SJSA1 (cell line): ENCODE measurements at places on chromosomes 6 and 20. TPM values are rescaled to one million over a fixed set of nuclear protein-coding genes. Genes with fewer than 3 reads are reported as not detected.

GRCh38 chr6:5286780-5287179 lies 25.5 kb downstream of the FARS2 start:
- no peak for DNase-seq

DNA sequence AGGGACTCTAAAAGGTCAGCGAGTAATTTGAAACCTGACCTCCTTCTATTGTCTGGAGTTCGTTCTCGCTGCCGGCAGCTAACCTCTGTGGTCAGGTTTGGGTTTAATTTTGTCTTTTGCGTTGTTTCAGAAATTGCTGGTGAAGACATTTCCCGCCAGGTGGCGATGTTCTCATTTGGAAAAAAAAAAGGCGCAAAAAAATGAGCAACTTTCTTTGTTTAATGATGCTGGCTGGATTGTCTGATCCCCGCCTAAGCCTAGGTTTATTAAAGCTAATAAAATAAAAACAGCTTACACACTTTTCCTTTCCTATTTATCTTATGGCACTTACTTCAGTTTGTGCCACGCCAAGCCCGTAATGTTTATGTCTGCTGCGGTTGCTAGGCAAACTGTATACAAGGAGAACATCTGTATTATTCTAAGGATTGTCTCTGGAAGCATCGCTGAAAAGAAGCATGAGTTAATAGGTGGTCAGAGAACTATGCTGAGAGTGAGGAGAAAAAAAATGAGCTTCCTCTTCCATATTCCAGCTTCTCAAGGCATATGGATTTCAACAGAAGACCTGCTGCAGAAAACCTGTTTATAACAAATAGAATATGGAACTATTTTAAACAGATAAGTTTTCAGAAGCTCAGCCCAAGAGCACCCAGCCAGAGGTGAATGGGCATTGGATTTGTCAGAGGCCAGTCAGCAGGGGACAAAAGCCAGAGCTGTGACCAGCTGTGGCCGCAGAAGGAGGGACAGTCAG lies 205.7 kb downstream of the DOK5 start:
- DNase-seq: no peak

DNA sequence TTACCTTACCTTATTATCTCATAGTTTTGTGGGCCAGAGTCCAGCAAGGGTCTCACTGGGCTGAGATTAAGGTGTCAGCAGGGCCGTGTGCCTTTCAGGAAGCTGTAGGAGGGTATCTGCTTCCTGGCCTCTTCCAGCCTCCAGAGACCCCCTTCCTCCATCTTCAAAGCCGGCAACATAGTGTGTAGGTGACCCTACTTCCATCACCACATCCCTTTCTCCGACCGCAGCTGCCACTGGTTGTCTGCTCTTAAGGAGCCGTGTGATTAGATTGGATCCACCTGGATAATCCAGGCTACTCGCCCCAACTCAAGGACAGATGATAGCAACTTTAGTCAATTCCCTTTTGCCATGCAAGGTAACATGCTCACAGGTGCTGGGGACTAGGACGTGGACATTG lies 91.2 kb downstream of the JPH2 start:
- DNase-seq: no peak

- DNase-seq: no peak
Measured at GRCh38 chr6:168285456-168285855, 34.1 kb downstream of the DACT2 start.

DNA sequence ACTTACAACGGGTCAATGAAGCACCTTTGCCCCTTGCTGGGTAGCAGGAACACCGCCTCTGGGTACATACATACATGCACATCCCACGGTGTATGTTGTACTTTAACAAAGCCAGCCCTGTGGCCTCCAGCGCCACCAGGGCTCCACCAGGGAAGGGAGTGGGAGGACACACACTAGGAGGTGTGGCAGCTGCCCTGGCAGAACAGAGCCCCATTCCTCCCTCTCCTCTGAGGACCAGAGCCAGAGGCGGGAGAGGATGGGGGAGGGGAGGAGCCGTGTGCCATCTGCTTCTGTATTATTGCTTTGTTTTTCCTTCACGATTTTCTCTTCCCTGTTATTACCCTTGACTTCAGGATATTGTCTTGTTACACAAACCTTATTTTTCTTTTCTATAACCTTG lies 105.8 kb upstream of the TRAF3IP2 start:
- no peak for DNase-seq

- no peak for DNase-seq
Measured at GRCh38 chr6:151482290-151482689, 11.5 kb upstream of the CCDC170 start.

- no peak for DNase-seq
Measured at GRCh38 chr20:54320148-54320607, 112.3 kb downstream of the PFDN4 start.

DNA sequence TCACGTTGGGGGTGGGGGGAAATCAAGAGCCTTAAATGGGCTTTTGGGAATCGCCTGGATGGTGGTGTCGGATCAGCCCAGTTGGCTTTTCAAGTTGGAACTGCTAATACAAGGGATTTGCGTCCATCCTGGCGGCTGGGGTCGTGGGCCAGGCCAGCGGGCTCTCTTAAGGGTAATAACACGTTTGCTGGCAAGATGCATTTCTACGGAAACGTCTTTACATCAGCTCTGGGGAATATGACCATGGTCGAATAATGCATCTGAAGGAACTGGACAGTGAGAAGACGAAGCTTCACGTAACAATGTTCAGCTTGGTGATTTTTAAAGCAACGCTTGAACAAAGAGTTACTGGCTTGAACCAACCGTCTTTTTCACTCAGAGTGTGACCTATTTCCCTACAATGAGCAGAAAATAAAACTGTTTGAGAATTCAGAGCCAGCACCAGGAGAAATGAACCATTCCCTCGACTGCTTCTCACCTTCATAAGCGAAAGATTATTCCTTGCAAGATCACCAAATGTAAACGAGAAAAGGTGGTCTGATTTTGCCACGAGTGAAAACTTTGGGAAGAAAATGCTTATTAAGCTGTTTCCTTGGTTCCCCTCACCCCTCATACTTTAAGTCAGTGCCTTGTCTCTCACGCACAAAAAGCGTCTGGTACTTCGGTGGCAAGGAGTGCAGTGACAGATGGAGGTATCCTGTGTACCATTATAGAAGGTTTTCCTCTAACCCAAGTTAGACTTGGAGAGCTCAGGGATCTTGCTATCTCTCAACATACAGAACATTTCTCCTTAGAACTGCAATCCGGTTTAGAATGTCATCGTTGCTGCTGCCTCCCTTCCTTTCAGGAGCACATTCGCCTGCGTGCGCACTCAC lies 1.4 kb upstream of the MARCKS start:
- no peak for DNase-seq

DNA sequence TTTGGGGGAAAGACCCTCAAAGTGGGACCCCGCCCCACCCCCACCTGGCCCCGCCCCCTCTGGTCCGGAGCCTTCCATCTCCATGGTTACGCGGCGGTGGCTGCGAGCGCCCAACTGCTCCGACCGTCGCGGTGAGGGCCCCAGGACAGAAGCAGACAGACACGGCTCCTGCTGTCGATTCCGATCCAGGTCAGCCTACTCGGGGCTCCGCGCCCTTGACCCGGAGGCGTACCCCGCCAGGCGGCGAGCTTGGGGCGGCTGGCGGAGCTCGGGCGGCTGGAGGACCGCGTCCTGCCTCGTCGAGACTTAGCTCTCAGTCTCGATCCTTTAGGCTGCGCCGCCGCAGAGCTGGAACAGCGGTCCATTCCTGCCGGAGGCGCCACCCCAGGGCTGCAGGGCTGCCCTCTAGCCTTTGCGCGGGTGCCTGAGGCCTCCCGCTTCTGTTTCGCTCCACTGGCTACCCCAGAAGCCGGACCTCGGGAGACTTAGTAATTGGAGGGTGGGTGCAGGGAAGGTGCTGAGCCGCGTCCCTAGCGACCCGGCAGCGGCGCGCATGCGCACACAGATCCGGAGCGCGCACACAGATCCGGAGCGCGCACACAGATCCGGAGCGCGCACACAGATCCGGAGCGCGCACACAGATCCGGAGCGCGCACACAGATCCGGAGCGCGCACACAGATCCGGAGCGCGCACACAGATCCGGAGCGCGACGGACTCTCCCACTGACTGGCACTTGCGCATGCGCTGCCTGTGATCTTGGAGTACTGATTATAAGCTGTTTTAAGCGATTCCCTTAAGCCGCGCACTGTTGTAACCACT lies at the start of gene CFAP206:
TSS of gene CFAP206 (plus strand) at position 72 of the 820 bp plus-strand sequence. CDS start 1,868 bp downstream, outside the sequence.
- DNase-seq: peak; percentile 94

DNA sequence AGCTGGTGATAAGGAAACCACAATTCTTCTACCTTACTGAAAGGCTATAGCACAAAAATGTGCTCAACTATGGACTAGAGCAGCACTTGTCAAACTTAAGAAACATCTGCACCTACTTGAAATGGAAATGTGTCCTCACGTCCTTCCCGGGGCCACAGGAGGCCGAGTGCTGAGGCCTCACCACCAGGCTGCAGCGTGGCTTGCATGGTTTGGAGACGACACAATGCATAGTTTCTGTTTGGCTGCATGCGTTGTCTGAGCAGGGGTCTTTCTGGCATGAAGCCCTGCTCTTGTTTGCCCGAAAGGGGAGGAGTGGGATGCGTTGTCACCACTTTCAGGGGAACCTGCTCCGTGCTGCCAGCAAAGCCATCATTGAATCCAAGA lies 228.8 kb downstream of the TTLL2 start:
- DNase-seq: no peak

- peak; percentile 73 for DNase-seq
Measured at GRCh38 chr6:161630674-161631073, 356.8 kb upstream of the AGPAT4 start.

GRCh38 chr6:16712255-16712930 lies 48.9 kb downstream of the ATXN1 start:
- no peak for DNase-seq

DNA sequence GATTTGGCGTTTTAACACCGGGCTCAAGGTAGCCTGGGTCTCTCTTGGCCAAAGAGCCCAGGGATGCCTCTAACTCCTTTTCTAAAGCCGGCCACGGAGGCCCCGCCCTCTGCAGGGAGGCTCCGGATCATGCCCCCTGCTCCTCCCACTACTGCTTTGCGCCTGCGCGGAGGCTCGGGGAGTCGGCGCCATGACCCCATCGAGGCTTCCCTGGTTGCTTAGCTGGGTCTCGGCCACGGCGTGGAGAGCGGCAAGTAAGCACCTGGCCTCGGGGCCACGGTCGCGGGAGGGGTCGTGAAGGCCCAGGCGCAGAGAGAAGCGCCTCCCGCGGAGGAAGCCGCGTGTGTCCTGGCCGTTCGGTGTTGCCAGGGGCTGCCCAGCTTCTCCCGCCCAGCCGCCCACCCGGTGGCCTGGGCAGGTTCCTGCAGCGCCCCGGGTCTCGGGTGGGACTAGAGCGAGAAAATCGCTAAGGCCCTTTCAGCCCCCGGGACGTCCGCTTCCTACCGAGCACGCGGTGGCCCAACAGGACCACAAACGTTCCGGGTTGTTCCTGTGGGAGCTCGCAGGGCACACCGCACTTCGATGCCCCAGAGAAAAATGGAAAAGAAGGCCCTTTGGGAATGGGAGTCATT lies at the start of gene SDHAF4:
TSS of gene SDHAF4 (plus strand) at position 180 of the 632 bp plus-strand sequence. CDS start at position 191, 11 bp downstream.
- peak; percentile 88 for DNase-seq

GRCh38 chr20:62678553-62678952 lies 30.1 kb upstream of the NTSR1 start:
- DNase-seq: no peak

DNA sequence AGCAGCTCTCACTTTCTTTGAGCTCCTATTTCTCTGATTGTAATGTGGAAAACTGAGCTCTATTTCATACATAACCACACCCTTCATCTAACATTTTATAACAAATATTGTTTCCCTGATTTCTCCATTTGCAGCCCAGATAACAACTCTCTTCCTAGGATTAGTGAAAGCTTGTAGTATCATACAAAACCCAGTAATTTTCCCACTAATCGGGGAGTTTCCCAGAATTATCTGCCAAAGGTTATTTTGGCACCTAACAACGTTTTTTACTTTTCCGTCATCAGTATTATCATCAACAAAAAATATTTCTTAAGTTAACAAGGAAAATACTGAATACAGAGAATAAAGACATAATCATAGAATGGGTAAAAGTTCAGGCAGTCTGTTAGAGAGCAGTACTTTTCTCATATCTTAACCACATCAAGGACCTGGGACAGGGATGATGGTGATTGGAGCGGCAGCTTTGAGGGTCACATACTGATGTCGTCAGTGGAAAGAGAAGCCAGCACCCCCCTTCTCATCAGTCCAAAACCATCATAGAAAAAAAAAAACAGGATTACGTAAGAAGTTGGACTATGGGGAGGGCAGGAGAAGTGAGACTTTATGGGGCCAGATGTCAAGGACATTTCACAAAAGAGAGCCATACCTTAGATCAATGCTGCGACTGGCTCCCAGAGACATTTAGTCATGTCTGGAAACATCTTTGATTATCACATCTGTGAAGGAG lies 166.1 kb upstream of the TNFAIP3 start:
- DNase-seq: no peak

- no peak for DNase-seq
Measured at GRCh38 chr6:115747719-115748118, 313.0 kb downstream of the FRK start.

DNA sequence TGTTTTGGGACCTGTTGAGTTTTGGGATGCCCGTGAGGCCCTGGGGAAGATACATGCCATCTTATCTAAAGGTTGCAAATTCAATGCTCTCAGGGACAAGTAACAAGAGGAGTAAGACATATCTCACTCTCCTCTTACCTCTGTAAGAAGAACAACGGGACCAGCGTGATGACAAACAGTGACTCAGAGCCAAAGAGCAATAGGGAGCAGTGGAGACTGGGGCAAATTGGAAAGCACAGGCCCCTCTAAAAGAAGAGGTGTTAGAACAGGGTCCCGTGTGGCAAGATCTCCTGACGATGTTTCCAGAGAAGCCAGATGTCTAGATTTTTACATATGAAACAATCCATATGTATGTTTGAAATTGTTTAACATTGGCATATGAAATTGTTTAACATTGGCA lies 11.6 kb downstream of the TP53RK start:
- DNase-seq: no peak

GRCh38 chr6:35810971-35811698 lies 6.0 kb downstream of the LHFPL5 start:
- DNase-seq: no peak

DNA sequence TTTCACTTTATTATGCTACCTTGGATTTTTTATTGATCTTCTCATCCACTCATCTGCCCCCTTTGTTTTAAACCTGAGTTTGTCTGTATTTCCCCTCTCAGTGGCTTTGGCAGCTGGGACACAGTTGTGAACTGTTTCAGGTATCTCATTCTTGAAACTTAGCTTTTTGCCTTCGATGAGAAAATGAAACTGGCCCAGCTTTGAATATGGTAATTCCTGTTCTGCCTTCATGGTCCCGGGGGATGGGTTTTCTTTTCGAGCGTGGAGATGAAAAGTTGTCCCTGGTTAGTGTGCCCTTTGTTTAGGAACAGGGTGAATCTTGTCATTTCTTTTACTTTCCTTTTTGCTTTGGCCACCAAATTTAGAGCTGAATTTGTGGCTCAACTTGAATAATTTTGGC lies 25.6 kb downstream of the DHX35 start:
- DNase-seq: no peak

DNA sequence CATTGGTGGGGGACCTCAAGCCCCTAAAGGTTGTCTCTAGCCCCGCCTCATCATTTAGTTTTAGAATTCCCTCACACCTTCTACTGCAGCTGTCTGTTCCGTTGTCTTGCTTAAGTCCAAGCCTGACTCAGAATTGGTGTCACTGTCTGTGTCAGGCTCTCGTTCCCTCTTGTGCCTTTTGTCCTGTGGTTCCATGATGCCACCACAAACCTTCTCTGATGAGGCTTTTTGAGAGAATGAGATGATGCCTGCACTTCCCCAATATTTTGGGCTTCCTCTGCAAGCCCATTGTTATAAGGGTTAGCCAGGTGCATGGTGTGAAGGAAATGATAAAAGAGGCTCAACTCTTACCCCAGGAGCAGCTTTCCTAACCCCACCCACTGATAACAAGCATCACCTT lies 8.1 kb upstream of the AKIRIN2 start:
- DNase-seq: no peak

The RCAN2 gene
- 19.6 and 20.8 TPM in 2 replicates for total RNA-seq

The MRAP2 gene
- not detected in 2 replicates for total RNA-seq

The GNAS-AS1 gene
- total RNA-seq: not detected in 2 replicates

The HRH3 gene
- not detected in 2 replicates for total RNA-seq

The SCAND1 gene
- 88.1 and 123 TPM in 2 replicates for total RNA-seq

The OTOR gene
- not detected in 2 replicates for total RNA-seq
